ENCODE measurements at places on chromosomes 2 and 18.

DNA sequence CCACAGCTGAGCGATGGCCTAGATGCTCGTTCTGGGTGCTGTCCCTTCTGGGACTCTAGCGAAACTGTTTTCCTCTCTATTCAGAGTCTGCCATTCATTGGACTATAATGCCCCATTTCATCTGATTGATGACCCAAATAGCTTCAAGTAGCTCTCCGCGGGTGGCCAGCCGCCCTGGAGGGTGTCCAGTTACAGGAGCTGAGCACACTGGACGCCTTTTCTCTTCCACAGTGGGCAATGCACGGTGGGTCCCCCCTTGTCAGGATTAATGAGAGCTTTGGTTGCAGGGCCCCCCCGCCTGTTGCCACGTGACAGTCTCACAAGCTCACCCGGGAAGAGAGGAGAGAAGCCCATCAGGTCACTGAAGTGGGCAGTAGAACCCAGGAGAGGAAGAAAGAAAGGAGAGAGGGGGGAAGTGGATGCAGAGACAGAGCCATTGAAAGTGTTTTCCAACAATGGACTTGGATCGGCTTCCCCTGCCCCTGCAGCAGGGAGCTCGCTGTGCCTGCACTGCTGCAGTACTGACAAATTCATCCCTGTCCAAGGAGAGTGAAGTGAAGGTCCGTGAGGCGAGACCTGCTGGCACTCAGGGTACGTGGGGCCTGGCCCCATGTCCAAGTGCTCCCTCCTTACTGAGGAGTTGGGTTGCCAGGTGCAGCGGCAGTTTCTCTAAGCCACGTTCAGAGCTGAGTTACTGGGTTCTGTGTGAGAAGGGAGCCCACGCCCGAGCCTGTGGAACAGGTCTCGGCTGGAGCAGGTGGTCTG, 44.8 kb downstream of the DIPK1C start:
- DNase-seq: no peak

DNA sequence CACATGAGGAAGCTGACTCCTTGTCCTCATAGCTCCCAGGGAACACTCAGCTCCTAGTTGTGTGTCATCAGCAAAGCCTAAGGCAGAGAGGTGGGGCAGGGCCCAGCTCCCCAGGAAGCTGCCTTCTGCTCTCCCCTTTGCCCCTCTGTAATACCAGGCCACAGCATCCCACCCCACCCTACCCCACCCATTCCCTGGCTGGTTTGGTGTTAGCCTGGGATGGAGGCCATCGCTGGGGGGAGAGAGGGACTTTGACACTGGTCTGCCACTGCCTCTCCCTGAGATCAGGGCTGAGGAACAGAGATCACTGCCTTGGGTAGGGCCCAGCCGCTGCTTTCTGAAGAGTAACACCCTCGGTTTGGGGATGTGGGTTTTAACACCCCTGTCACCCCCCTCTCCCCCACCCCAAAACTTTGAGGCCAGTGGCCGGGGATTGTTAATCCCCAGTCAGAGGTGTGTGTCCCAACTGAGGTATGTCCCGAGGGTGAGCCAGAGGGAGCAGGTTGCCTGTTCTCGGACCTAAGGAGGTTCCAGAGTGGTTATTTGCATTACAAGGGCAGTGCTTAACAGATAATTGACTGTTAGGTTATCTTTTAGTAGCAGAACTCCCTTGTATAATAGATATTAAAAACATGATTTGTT, 41.4 kb downstream of the TET3 start:
- DNase-seq: no peak

- DNase-seq: no peak
Observed at GRCh38 chr2:236976266-236977062, 109.2 kb upstream of the COPS8 start.

- no peak for DNase-seq
Observed at GRCh38 chr18:57088883-57089282, 58.0 kb upstream of the BOD1L2 start.

- no peak for DNase-seq
Observed at GRCh38 chr2:55587-56448, 9.5 kb upstream of the FAM110C start.

DNA sequence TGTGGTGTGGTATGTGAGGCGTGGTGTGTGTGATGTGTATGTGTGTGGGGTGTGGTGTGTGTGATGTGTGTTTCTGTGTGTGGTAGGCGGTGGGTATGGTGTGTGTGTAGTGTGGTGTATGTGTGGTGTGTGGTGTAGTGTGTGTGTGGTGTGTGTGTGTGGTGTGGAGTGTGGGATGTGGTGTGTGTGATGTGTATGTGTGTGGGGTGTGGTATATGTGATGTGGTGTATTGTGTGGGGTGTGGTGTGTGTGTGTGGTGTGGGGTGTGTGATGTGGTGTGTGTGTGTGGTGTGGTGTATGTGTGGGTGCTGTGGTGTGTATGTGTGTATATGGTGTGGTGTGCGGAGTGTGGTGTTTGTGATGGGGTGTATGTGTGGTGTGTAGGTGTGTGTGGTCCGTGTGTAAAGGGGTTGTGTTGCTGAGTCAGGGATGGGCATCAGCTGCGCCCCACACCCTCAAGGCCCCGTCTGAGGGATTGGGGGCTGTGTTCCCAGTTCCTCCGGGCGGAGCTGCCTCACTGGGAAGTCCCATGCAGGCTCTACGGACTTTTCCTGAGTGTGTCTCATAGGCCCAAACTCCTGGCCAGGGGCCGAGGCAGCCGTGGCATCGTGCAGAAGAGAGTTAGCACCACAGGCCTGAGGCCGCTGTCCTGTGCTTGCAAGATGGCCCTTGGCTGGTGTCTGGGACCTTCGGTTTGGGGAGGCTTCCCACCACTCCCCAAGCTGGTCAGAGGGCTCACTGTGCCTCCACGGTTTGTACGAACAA, 18.2 kb upstream of the ARL4C start:
- DNase-seq: no peak

- DNase-seq: no peak
Observed at GRCh38 chr2:73830871-73831401, 2.2 kb downstream of the STAMBP start.

DNA sequence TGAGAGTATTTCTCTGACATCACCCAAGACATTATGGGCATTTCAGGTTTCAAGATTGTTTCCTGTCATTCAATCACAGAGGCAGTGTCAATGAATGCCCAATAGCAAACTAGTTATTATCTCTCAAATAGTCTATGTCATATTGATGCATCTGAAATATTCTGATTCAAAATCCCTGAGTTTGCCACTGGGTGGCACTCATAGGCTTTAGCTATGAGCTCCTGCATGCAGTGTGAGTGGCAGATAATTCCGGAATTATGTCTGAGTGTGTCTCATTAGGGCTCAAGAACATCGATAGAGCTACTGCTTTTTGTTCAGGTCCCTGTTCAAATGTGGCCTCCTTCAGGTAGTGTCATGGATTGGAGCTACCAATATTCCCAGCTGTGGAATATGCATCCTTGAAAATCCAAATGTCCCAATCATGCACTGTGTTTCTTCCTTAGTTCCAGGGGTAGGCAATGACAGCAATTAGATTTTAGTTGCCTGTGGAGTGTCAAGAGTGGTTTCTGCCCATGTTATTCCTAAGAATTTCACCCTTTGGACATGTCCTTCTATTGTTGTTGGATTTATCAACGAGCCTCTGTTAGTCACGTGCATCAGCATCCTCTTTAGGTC, 7.8 kb upstream of the OR6B3 start:
- DNase-seq: no peak

DNA sequence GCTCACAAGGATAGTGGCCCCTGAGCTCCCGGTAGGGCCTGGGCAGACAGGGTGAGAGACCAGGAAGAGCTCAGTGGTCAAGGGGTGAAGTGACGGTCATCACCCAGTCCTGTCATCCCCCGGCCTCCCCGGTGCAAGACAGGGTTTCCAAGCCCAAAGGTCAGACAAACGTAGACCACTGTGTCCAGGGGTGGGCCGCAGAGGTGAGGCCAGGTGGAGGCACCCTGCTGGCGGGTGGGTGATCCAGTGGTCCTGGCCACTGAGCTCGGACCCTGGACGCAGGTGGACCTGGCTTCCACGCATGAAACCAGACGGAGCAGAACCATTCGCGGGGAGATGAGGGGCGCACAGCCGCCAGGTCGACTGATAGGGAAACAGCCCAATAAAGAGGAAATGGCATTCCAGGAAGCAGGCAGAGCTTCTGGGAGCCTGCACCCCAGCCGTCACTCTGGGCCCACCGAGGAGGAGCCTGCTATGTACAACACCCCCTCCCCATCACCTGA, 14.4 kb upstream of the SNED1 start:
- no peak for DNase-seq

DNA sequence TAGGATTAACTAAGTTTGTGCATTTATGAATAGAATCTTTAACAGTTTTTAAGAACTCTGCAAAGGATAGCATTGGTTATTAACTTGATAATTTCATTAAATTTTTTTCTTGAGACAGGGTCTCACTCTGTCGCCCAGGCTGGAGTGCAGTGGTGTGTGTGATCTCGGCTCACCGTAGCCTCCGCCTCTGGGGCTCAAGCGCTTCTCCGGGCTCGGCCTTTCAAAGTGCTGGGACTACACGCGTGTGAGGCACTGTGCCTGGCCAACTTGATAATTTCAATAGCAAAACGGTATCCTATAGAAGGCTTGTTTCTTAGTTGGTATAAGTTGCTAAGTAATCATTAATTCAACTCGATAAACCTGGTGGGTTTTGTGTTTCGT, 38.0 kb downstream of the ADNP2 start:
- DNase-seq: no peak

GRCh38 chr2:53188851-53189510, 578.6 kb upstream of the CHAC2 start:
- DNase-seq: no peak

GRCh38 chr2:203606051-203606450, 71.0 kb upstream of the RAPH1 start:
- no peak for DNase-seq

- DNase-seq: no peak
Observed at GRCh38 chr2:43054367-43054766, 172.0 kb downstream of the ZFP36L2 start.
